Esophagus mucosa (tissue), 1 donor: ENCODE measurements at places on chromosomes 11 and 22.
A peak's percentile ranks its signal among the peaks of the same experiment; 100 is the strongest.

GRCh38 chr11:42625757-42626665 is 685.8 kb upstream of the API5 start:
- no peak for ATAC-seq

- ATAC-seq, result no peak
Observed at GRCh38 chr22:37870273-37870672, 21.1 kb downstream of the EIF3L start.

- no peak for ATAC-seq
Observed at GRCh38 chr11:74819400-74819799, 70.8 kb downstream of the RNF169 start.

DNA sequence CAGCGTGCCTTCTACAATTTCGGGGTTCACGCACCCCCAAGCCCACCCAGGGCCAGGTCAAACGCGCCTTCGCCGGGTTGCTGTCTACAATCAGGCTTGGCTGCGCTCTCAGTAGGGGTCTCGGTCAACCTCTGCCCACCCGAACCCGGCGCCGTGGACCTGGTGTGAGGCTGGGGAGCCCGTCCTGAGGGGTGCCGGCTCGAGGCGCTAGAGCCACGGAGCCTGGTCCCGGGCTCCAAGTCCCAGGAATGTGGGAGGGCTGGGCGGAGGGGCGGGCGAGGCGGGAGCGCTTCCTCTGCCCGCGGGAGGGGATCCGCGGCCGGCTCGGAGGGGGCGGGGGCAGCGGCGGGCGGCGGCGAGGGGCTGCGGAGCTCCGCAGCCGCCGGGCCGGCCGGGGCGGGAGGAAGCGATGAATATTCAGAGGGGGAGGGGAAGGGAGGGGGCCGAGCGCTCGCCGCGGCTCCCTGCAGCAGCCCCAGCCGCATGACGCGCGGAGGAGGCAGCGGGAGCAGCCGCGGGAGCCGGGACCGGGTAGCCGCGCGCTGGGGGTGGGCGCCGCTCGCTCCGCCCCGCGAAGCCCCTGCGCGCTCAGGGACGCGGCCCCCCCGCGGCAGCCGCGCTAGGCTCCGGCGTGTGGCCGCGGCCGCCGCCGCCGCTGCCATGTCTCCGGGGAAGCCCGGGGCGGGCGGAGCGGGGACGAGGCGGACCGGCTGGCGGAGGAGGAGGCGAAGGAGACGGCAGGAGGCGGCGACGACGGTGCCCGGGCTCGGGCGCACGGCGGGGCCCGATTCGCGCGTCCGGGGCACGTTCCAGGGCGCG is at the start of gene PTPRJ:
Gene PTPRJ (plus strand): TSS at position 472 of the 819 bp plus-strand sequence. CDS start 354 bp downstream, outside the sequence.
- ATAC-seq, result peak; percentile 8

DNA sequence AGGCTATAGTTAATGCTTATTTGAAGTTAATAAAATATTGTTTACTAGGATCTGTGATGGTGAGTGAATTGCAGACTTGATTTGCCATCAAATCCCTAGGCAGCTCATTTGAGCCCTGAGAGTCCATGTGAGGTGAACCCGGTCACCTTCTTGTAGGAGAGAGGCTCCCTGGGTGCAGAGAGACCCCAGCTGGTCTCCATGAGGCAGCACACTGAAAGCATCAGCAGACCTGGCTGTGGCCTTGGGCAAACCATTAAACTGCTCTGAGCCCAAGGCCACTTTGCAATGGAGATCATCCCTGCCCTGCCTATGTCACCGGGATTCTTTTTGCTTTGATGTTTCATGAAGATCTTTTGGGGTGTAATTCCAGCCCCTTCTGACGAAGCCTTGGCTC is 125.2 kb downstream of the MICAL2 start:
- ATAC-seq, result no peak

GRCh38 chr11:121636800-121637176 is 184.0 kb upstream of the SORL1-AS1 start:
- ATAC-seq, result no peak

DNA sequence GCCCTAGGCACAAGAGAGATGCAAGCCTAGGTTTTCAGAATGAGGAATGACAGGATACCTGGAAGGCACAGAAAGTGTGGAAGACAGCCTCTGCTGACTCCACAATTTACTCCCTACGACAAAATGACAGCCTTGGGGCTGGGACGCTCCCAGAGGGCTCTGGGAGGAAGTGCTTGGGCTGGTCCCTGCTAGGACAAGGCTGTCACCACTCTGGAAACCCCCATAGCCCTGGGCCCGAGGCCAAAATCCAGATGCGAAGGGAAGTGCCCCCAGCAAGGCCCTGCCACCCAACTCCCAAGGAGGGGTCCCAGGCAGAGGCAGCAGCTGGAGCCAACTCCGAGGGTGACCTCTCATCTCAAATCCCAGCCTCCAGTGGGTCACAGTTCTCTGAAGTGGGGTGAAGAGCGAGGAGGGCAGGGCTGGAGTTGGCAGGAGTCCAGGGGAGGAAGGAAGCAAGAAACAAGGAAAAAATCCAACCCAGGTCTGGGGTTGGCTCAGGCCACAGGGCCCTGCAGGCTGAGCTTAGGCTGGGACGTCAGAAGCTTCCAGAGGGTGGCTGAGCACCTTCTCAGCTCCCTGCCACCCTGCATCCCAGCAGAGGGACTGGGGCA is 6.3 kb upstream of the CDC42EP2 start:
- ATAC-seq, result peak; percentile 34

DNA sequence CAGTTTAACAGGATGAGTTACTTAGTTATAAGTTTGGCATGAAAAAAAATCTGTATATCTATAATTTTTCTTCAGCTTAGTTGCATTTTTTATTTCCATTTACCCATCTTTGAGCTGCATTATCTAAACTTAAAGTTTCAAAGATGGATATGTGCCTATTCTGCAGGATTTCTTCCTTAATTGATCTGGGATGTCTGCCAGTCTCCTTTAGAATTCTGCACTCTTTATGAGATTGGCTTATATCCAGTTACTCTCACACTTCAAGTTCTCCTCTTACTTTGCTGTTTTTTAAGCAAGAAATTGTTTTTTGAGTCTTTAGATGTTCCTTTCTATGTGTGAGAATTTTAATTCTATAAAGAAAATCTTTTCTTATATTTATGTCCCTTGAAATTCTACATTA is 5.1 kb upstream of the PDGFD start:
- ATAC-seq, result no peak

DNA sequence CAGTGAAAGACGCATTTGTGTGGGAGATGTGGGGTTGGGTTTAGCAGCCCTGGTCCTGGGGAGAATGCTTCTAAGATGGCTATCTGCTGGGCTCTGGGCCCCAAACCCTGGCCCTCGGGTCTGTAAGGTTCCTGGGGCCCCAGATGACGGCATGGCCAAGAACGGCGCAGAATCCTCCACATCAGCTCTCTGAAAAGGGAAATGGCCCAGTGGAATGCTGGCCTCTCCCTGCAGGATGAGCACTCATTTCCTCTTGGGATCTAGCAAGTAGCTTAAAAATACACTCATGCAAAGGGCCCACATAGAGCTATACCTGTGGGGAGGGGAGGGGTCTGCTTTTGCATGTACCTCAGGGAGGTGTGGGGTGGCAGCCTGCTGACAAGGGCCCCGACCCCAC is 37.5 kb upstream of the LINC01488 start:
- ATAC-seq, result no peak

GRCh38 chr11:27858866-27859265 is 158.6 kb upstream of the BDNF start:
- no peak for ATAC-seq

DNA sequence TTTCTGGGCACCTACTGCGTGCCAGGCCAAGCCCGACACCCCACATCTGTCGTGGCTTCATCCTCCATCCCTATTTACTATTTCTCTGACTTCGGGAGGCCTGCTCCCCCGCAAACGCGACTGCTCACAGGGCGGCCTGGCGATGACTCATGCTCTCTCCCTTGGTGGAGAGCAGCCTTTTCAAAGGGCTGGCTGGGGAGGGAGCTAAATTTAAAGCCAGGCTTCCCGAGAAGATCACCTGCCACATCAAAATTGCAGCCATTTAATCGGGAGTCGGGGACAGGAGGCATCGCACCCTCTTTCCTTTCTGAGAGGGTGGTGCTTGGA is 24.9 kb upstream of the SHISAL1 start:
- ATAC-seq, result no peak

DNA sequence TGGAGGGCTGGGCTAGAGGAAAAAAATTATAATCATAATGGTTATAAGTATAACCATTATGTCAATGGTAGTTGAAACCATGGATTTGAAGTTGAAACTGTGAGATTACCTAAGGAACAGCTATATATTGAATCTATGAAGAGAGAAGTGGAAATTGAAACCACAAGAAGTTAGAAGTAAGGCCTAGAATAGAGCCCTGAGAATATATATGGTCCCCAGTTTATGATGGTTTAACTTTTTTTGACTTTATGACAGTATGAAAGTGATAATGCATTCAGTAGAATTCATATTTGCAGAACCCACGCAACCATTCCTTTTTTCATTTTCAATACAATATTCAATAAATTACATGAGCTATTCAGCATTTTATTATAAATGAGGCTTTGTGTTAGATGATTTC is 15.0 kb downstream of the AASDHPPT start:
- ATAC-seq, result no peak

DNA sequence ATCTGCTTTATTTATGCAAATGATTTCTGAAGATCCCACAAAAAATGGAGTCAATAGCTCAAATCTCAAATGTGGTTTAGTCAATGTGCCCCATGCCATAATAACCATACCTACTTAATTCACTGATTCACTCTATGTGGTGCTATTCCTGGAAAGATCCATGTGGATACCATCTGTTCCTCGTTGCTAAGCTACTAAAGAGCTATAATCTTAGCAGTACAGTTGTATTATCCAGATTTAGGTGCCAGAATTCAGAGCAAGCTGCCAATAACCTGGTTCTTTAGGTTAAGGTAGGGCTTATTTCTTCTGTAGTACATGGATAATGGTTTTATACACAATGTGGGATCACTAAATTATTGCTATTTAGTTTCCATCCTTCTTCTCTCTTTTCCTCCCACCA is 974.7 kb upstream of the CCDC90B start:
- no peak for ATAC-seq

GRCh38 chr22:24005201-24005600 is at the start of gene GSTT4:
Gene GSTT4, minus strand, starts transcription at chr22:24005453. Its CDS starts 97 bp downstream, at chr22:24005356.
- ATAC-seq, result no peak

DNA sequence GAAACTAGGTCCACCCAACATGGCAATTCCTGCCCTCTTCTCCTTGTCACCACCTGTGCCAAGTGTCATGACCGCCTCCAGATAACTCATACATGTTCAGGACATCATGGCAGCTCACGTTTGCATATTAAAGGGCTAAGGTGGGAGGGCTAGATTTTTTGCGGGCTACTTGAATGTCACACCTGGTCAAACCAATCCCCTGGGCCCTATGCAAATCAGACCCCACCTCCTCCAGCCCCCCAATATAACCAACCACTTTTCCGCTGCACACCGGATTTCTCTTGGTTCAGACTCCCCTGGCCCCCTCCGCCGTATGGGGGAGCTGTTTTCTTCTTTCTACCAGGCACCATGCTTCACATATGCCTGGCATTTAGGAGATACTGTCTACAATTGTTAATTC is 12.6 kb downstream of the UPB1 start:
- ATAC-seq, result no peak

- ATAC-seq, result no peak
Observed at GRCh38 chr11:110374921-110375320, 54.8 kb upstream of the FDX1 start.

DNA sequence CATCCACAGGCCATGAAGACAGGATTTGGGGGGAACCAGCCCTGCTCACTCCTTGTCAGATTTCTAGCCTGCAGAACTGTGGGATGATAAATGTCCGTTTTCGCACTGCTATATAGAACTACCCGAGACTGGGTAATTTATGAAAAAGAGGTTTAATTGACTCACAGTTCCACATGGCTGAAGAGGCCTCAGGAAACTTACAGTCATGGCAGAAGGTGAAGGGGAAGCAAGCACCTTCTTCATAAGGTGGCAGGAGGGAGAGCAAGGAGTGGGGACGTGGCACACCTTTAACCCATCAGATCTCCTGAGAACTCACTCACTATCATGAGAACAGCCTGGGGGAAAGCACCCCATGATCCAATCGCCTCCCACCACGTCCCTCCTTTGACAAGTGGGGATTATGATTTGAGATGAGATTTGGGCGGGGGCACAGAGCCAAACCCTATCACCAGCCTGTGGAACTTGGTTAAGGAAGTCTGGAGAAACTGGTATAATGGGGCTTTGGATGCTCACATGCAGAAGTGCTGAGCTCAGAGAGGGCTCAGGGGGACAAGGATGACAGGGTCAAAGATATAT is 50.7 kb downstream of the MYEOV start:
- ATAC-seq, result no peak

- no peak for ATAC-seq
Observed at GRCh38 chr11:120832481-120833238, 191.2 kb upstream of the TBCEL start.

GRCh38 chr11:64771861-64772260 is 6.5 kb downstream of the SF1 start:
- ATAC-seq, result no peak

- ATAC-seq, result no peak
Observed at GRCh38 chr22:40366068-40366467, 4.3 kb upstream of the SGSM3 start.

GRCh38 chr11:119377112-119377901 is 4.2 kb downstream of the USP2 start:
- peak; percentile 9 for ATAC-seq

DNA sequence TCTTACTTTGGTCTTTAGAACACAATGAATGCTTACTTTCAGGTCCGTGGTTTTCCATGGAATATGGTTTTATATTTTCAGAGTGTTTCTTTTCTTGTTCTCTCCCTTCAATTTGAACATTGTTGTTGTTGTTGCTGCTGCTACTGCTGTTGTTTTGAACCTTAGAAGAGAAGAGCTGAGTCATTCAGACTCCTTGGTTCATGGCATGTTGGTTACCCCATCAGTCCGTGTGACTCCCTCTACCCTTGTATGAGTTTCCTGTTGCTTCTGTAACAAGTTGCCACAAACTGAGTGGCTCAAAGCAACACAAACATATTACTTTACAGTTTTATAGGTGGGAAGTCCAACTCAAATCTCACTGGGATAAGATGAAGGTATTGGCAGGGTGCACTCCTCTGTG is 511.0 kb downstream of the INSC start:
- ATAC-seq, result no peak

GRCh38 chr11:4393858-4394223 is 339 bp upstream of the TRIM21 start:
- ATAC-seq, result no peak

GRCh38 chr22:23498811-23499798 is 81.0 kb downstream of the IGLL1 start:
- ATAC-seq, result no peak
